ENCODE measurements at places on chromosomes 3 and 15.

- no peak for DNase-seq
Observed at GRCh38 chr3:99957151-99957796, 139.6 kb downstream of the CMSS1 start.

- DNase-seq = no peak
Observed at GRCh38 chr3:71517271-71517791, 66.2 kb downstream of the FOXP1 start.

DNA sequence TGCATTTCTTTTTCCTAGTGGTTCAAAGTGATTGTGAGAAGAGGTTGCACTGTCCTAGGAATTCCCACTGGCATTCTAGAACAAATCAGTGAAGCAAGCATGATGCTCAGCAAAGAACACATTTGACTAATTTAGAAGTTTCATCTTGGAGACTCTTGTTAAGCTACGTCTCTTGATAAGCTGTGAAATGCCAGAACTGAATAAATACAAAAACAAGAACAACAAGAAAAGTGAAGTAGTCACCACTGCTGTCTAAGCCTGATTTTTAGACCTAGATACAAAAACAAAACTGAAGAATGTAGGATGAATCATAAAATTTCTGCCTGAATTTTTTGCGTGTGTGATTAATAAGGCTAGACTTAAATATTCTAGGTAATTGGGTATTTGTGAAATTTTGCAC is 1162.4 kb downstream of the TUSC7 start:
- peak; percentile 1 for DNase-seq

DNA sequence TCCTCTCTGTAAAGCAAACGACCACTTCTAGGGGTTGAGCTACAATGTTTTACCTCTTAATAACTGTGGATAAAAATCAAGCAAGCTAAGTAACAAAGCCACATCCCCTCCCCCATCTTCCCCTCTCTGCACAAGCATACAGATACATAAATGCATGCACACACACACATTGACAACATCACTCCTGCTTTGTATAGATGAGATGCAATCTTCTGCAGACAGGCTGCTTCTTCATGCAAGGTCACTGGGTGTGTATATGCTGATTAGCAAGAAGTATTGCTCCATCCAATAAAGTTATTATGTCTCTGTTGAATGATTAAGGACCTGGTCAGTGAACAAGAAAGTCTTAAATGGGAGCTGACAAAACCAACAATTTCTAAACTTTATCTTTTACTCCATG is 8.8 kb upstream of the ATP11B start:
- no peak for DNase-seq

DNA sequence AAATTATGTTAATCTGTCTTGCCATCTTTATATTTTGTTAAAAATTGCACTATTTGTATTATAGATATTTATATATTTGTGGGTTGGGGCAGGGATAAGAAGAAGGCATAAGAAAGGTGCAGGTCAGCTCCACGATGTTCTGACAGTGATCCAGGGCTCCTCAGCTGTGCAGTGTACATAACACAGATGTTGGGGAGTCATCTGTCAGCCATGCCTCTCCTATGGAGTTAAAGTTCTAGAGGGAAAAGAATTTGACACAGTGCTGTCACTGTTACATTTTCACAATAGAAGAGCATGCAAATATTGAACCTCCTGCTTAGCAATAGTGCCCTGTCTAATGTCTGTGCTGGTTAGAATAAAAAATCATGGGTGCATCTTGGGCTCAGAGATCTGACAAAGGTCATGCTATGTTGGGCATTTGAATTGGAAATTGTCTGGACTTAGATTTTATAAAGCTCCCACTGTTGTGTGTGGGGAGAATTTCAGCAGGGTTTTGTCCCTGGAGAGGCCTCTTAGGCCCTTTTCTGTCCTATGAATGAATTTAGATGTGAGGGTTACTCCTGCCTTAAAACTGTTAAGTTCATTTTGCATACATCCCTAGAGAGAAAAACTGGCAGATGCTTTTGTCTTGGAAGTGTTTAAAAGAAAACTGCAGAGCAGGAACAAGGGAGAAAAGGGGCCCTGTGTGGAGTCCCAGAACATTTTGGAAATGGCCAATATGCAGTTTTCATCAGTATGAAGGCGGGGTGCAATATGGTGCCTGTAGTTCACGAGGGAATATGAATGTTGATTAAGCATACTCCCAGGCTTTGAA is 20.4 kb downstream of the CDIN1 start:
- DNase-seq = no peak

GRCh38 chr15:100221471-100222348 is 120.1 kb downstream of the ADAMTS17 start:
- no peak for DNase-seq

DNA sequence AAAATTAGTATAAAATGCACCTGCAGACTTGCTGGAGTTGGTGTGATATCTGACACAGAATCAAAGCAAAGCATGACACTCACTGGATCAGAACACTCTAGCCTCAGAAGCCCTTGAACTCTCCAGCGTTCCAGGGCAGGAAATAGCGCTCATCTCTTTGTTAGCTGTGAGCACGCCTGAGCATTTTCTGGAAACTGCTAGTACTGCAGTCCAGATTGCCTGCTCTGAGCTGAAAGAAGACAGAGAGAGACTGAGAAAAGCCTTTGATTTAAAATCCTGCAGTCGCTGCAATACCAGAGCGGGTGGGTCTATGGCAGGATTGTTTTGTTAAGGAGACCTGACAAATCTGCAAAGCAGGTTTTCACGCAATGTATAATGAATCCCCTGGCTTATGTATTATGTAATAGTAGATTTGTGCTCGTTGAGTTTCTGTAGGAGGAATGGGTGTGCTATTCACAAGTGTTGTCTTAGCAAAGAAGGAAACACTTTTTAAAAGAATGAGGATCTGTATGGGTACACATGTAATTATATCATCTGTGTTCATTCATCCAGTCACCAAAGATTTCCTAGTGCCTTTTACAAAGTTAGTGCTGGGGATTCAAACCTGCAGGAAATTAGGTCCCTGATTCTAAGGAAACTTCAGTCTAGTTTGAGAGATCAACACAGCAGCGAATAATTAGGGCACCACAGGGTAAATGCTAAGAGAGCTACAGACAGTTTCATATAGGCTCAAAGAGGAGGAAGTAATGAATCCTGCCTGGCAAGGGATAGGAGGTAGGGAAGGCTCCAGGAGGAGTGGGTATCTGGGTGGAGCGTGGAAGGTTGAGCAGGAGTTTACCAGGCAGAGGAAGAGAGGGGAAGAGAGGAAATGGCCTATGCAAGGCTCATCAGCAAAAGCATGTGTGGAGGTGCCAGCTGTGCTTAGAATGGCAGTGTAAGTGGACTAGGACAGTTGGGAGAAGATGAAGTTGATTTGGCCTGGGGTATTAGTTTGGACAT is 26.1 kb upstream of the MGLL start:
- peak; percentile 17 for DNase-seq

DNA sequence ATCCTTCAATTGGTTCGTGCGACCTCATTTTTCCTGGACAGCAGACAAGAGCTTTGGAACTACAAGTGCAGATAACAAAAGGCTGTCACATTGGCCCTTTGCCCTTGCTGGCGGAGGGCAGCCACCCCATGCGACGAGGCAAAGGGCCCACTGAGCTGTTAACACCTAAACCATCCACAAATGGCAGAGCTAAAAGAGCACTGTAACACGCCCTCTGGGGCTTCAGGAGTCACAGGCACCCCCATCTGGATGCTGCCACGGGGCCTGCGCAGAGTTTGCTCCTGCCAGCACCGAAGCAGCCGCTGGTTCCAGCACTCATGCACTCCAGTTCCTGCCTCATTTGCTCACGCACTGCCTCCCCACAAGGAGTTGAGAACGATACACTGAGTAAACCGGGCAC is 524.9 kb downstream of the ZNF385D start:
- no peak for DNase-seq

All from fibroblast of villous mesenchyme (primary cell).